Stimulated activated CD8-positive, alpha-beta memory T cell treated with anti-CD3 and anti-CD28 coated beads, Interleukin-7, amount 100 ng/mL, for 4 hours (primary cell): ENCODE measurements at places on chromosomes 5 and 9.

- no peak for DNase-seq
Measured at GRCh38 chr5:115098041-115098702, 71.5 kb downstream of the TRIM36 start.

DNA sequence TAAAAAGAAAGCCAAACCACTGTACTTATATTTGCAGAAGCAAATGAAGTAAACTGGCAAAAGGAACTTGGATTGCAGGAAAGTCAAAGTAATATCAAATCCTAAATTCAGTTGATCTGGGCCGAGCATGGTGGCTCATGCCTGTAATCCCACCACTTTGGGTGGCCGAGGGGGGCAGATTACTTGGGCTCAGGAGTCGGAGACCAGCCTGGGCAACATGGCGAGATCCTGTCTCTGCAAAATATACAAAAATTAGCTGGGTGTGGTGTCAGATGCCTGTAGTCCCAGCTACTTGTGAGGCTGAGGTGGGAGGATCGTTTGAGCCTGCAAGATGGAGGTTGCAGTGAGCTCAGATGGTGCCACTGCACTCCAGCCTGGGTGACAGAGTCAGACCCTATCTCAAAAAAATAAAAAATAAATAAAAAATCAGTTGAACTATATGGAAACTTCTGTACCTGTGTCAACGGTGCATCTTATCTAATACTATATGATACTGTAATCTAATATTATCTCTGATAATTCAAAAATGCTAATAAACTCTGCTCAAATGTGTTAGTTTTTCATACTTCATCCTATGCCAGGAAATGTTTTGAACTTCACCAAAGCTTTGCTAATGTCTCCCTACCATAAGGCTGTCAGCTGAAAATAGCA lies 10.1 kb downstream of the SELENOP start:
- no peak for DNase-seq

DNA sequence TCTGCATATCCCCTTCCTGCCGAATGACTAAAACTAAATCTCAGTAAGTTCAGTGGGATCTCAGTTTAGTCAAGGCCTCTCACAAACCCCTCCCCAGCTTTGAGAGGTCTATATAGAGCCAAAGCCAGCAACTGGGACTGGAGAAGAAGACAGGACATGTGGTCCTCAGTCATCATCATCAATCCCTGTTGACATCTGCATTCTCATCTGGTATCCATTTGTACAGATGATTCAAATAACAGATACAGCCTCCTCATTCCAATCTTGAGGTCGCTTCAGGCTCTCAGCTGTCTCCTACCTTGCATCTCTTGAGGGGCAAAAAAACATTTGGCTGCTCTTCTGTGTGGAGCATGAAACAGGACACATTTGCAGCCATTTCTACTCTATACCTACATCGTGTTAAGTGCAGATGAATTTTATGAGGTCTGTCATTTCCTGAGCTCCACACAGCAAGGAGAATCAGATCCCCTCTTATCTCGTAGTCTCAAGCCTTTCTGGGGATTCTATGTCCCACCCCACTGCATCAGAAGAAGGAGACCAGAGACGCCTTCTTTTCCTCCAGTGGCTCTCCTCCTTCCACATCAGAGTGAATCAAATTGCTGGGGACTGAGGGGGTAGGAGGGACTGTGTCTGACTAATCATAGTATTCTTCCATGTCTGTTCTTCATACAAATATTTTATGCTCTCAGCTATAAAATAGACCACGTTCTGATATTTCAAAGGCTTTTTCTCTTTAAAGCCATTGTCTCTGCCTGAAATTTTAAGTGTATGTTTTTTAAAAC lies 4.7 kb upstream of the RECK start:
- DNase-seq = no peak

DNA sequence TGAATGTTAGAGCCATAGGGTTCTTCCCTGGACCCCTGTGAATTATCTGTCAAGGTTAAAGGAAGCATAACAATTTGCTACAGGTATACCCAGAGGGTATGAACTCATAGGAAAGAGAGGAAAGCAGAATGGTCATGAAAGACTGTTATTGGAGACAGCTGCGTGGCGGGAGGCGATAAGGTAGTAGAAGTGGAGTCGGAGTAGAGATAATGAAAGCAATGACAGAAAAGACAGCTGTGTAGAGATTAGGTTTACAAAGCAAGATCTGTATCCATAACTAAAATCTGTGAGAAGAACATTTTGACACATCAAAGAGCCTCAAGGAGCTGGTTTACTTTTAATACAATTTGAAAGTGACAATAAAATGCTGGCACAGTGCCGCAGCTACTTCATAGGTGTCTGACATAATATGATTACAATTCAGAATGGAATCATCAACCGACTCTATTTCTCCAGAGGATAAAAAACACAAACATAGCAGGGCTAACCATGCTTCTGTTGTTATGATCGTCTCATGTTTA lies 603.9 kb downstream of the CDH12 start:
- no peak for DNase-seq

- DNase-seq = no peak
Measured at GRCh38 chr5:170479484-170479883, 24.3 kb upstream of the KCNIP1 start.

DNA sequence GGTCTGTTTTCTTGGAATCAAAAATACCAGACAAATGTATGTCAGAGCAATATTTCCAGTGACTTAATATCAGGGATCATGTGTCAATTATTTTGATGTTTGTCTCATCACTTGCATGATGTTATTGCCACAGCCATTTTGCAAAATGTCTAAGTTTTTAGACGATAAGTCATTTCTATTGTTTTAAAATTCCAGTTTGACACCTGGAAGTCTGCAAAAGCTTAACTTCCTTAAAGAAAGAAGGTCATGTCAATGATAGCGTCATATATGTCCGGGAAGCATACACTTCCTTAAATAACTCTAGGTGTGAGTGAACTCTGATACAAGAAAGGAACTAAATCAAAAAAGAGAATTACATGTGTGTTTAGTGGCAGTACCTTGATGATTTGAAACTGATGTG lies 259.5 kb downstream of the EDIL3 start:
- no peak for DNase-seq

GRCh38 chr5:11494340-11494739 lies 409.9 kb downstream of the CTNND2 start:
- no peak for DNase-seq
